ENCODE measurements at places on chromosomes 7 and 10. TPM values are rescaled to one million over a fixed set of nuclear protein-coding genes. Genes with fewer than 3 reads are reported as not detected.

The OPALIN gene
- not detected for total RNA-seq

- DNase-seq = no peak
Measured at GRCh38 chr7:40714363-40715052, 579.7 kb downstream of the SUGCT start.

- no peak for DNase-seq
Measured at GRCh38 chr10:71390921-71391690, 5.6 kb upstream of the CDH23 start.

The ADCY1 gene
- 0.51 TPM for total RNA-seq

The PNLIPRP2 gene
- total RNA-seq = not detected

The TRPV5 gene
- not detected for total RNA-seq

DNA sequence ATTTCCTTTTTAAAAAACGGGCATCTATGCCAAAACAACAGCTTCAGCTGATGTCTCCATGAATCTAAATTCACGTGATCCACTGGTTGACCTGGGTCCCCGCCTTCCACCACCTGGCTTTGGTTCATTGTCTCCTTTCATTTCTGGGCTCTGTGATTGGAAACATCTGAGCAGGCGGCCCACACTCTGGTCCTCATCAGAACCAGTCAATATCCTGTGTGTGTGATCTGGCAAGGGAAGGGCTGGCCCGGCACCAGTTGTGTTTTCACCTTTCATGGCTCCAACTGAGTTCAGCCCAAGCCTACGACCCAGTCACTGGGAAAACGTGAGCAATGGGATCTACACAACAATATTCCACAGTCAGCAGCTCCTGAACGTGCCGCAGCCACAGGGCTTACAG, 46.2 kb downstream of the PARP12 start:
- no peak for DNase-seq

- DNase-seq = no peak
Measured at GRCh38 chr10:105840288-105840770, 1199.2 kb downstream of the SORCS3 start.

DNA sequence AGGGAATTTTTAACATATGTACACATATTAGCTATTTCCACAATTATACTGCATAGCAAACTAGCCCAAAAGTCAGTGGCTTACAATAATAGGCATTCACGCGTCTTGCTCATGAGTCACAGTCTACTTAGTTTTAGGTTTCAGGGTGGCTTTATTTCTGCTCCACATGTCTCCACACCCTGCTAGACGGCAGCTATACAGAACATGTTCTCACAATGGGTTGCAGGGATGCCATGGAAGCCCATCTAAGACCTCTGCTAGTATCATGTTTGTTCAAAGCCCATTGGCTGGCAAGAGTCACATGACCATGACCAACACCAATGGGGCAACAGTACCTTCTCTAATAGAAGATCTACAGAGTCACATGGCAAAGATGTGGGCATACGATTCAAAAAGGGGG, 96.3 kb upstream of the NEBL start:
- DNase-seq = no peak

The AP4M1 gene
- 11.5 TPM for total RNA-seq

The TAS2R41 gene
- not detected for total RNA-seq

GRCh38 chr7:77276120-77276519, 76.5 kb upstream of the FGL2 start:
- DNase-seq = no peak

- DNase-seq = no peak
Measured at GRCh38 chr7:2698581-2699288, 10.7 kb downstream of the AMZ1 start.

The EIF5AL1 gene
- 0.43 TPM for total RNA-seq

DNA sequence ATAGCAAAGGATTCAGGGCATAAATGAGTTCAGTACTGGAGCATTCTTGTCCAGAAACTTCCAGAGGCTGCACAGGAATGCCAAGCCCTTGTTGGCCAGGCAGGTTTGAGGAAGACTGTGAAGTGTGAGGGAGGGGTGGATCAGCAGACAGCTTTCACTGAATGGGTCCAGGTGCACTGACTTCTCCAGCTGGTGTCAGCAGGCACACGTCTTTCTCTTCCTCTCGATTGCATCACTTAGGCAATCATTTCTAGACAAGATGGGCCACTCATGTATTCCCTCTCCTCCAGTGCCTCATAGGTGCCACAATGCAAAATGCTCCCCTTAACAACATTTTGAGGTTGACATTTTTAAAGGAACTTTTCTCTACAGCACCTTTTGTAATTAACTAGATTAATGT, 15.6 kb upstream of the PLEKHS1 start:
- DNase-seq = peak; percentile 30

DNA sequence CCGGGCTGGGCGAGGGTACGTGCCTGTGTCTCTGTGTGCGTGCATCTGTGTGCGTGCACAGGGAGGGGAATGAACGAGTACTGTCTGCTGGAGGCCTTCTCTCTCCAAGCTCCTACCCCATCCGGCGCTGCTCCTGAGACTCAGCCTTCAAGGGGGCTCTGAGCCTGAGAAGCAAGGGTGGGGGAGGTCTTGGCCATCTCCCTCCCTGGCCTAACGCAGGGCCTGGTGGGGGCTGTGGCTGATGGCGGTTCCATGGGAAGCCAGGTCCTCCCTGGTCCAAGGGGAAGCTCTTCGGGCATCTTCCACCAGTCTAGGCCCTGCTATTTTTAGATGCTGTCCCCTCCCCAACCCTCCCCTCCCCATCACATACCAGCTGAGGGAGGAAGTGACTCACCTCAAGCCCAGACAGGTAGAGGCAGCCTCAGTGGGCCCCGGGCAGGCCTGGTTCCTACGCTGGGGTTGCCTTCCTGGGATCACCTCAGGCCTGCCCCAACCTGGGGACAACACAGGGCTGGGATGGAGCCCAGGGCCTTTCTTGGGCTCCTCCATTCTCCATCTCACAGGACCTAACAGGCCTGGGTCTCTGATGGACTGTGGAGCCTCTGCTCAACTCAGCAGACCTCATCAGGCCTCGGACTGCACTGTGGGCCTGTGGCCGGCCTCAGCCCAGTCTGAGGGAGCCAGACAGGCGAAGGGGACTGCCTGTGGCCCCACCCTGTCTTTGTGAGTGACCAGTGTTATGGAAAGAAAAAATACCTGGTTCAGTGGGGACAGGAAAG, 32.2 kb downstream of the DNAJB12 start:
- DNase-seq = no peak

The HOXA2 gene
- 2.0 TPM for total RNA-seq

- DNase-seq = no peak
Measured at GRCh38 chr7:130454959-130455358, 14.1 kb upstream of the CEP41 start.

DNA sequence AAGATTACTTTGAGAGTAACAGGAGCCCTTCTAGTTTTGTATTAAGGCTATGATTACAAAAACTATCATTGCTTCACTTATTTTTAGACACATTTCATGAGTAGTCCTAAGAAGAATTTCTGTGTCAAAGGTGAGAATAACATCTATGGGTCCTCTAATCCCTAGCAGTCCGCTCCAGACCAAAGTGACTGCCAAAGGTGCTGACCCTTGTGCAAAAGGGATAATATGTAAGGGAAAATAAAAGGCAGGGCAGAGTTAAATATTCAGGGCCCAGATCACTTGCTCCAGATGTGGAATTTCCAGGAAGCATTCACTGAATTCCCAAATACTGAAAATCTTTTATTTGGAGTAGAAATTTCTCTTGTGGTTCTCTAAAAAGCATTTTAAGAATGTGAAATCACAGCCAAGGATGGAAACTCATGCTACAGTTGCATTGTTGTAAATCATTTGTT, 29.3 kb downstream of the RHOBTB1 start:
- DNase-seq = peak; percentile 78

The CCDC136 gene
- total RNA-seq = 4.5 TPM

DNA sequence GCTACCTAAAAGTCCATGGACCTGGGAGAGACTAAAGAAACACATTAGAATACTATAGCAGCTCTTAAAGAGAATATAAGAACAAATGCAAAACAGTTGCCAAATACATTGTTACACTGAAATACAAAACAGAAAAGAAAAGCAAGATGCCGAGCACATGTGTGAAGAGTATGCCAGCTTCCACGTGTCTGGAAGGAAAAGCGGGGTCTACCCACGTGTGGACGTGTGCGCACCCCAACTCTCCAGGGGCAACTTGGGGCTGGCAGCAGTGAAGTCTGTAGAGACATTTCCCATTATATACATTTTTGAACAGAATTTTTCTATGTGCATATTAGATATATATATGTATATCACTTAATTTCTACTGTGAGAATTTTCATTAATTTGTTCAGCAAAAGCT, 6.2 kb downstream of the VIPR2 start:
- DNase-seq = no peak

DNA sequence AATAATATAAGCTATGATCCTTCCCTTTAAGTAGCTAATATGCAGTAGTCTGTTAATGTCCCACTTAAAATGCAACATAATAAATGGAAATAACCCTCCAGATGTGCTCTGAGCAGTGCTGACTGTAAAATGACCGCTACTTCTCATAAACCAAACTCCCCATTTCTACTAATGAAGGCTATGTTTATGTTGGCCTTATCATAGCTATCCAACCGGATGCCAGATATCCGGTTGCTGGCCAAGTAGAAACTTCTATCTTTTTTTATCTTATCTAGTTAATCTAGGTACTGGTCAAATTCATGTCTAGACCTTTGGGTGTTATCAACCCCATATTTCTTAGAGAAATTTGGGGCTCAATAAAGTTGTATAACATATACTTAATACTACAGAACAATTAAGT, 56.6 kb downstream of the CHRM2 start:
- DNase-seq = no peak

GRCh38 chr10:28619455-28619854, 57.9 kb upstream of the BAMBI start:
- no peak for DNase-seq

GRCh38 chr7:100623951-100624824, 11.8 kb downstream of the MOSPD3 start:
- DNase-seq = no peak

DNA sequence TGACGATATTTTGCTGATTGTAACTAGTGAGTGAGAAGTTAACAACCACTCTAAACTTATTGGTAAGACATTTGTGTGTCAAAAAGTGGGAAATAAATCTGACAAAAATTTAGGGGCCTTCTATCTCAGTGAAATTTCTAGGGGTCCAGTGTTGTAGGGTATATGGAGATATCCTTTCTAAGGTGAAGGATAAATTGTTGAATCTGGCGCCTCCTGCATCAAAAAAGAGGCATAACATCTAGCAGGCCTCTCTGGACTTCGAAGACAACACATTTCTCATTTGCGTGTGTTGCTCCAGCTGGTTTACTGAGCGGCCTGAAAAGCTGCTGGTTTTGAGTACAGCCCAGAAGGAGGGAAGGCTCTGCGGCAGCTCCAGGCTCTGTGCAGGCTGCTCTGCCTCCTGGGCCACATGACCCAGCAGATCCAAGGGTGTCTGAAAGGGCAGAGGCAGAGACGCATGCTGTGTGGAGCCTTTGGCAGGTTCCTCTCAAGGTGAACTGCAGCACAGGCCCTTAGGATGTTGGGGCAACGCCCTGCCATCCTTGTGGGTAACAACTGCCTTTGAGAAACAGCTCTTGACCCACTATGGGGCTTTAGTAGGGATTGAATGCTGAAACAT, 72.4 kb downstream of the LMBR1 start:
- no peak for DNase-seq

GRCh38 chr10:92729886-92730285, 40.1 kb downstream of the HHEX start:
- DNase-seq = no peak

DNA sequence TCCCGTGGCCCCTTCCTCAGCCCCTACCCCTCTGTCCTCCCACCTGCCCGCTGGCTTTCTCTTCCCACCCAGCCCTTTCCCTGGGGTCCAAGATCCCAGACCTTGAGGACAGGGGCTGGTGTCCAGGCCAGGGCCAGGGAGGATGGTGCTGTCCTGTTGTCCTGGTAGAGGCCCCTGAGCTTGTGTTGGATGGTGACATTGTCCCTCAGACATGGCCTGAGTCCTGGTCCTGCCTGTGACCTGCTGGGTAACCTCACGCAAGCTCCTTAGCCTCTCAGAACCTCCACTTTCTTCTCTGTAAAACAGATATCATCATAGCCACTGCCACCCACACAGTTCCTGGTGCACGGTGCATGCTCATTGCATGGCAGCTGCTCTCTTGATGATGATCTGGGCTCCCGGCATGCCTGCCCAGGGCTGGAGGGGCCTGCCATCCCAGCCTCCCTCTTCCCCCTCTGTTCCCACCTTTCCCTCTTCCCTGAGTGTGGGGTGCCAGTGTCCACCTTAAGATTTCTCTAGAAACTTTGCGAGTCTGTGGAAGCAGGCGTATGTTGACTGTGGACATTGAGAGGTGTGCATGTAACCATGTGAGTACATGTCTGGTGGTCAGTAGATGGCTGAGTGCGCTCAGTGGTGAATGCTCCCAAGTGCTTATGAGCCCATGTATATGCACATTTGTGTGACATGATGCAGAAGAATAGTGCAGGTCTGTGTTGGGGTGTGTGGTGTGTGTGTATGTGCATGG, 60.4 kb downstream of the NEURL1 start:
- no peak for DNase-seq

The ZNF775 gene
- 8.6 TPM for total RNA-seq

GRCh38 chr10:60172363-60172990, 217.2 kb downstream of the ANK3 start:
- DNase-seq = no peak

DNA sequence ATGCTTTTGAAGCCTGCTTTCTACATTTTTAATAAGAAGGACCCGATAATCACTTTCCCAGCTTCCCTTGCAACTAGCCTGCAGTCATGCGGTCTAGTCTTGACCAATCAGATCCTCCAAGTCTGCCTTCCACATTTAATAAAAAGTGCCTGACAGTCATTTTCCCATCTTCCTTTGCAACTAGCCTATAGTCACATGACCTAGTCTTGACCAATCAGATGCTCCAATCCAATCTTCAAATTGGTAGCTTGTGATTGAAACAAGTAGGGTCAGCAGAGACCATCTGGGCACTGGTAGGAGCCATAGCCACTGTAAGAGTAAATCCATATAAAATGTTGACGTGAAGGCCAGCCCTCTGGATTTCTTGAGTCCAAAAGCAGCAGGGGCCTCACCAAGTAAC, 80.0 kb downstream of the NPTX2 start:
- DNase-seq = no peak

The HABP2 gene
- total RNA-seq = not detected

The MAGI2 gene
- 0.43 TPM for total RNA-seq

The BTBD16 gene
- 0.51 TPM for total RNA-seq

The RHBDD2 gene
- 47.3 TPM for total RNA-seq

GRCh38 chr10:102752934-102753664, 9.4 kb downstream of the WBP1L start:
- no peak for DNase-seq

GRCh38 chr7:29935111-29935510, 54.5 kb downstream of the SCRN1 start:
- no peak for DNase-seq

GRCh38 chr7:138167222-138167621, 91.0 kb downstream of the AKR1D1 start:
- no peak for DNase-seq

GRCh38 chr7:46003161-46003560, 82.1 kb upstream of the IGFBP3 start:
- no peak for DNase-seq

The MARVELD1 gene
- 30.5 TPM for total RNA-seq
